Thoracic aorta (tissue), 2 donors: ENCODE measurements at places on chromosomes 2 and 18.

- no peak for DNase-seq
These were observed 19.8 kb downstream of the MAP4K4 start for GRCh38 chr2:101717071-101717845.

DNA sequence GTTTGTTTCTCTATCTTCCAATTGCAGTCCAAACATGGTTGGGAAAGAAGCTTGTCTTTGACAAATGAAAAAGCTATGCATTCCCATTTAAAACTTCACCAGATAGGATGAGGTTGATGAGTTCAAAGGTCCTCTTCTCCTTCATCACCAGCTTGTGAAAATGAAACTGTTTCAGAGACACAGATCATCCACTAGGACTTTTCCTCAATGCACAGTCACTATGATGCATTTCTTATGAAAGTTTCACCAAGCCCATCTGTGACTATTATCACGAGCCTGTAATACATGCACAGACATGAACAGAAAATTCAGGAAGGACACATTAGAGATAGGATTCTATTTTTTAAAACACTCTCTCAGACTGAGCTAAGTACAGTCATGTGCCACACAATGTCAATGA, 644.4 kb downstream of the PLCL1 start:
- no peak for DNase-seq

DNA sequence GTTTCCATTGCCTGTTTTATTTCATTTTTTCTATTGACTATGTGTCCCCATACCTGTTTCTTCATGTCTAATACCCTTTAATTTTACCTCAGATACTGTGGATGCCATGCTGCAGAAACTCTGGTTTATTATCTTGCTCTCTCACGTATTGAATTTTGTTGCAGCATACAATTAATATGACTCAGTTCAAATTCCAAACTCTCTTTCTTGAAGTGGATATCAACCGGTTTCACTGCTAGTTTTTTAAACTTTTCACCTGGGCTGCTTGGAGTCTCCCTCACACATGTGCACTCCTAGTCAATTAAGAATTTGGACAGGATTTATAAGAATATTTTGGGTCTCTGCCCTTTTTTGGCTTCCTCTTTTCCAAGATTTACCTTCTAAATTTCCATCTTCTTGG, 70.6 kb upstream of the CAPN13 start:
- DNase-seq: no peak

DNA sequence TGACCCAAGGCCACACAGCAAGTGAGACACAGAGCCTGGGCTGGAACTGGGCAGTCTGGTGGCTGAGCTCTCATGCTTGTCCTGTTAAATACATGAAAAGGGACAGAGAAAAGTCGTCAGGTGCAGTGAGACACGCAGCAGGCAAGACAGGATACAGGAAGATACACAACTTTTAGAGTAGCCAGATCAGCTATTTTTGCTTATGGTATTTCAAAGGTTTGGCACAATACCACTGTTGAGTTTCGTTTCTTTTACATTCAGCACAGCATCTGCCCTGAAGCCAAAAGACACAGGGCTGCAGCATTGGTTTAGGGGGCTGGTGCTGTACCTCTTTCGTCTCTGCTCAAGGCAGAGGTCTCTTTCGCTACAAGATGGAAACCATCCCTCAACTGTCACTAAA, 14.0 kb downstream of the FHL2 start:
- DNase-seq: no peak

- DNase-seq: no peak
These were observed 31.7 kb upstream of the ZCCHC2 start for GRCh38 chr18:62490967-62491695.

- no peak for DNase-seq
These were observed 157.0 kb upstream of the HS6ST1 start for GRCh38 chr2:128475427-128476211.

DNA sequence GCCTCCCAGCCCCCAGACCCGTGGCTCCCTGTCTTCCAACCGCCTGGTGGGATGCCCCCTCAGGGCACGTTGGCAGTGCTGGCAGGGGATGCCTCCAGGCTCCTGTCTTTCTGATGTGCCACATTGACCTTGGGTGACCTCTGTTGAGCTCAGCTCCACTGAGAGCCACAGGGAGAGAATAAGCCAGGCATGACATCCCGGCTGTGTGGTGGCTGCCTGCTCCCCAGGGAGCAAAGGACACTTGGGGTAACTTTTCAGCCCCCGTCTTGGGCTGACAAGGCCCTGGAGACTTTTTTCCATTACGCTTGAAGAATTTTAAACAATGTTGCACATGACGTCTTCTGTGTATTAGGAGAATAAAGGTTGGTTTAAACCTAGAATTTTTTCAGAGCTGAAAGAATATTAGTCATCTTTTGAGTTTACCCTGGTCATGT, 246.0 kb downstream of the TSN start:
- no peak for DNase-seq

- DNase-seq: no peak
These were observed 35.8 kb downstream of the SCTR start for GRCh38 chr2:119488245-119489214.

GRCh38 chr2:2325516-2325915, 5.6 kb downstream of the MYT1L start:
- DNase-seq: no peak

DNA sequence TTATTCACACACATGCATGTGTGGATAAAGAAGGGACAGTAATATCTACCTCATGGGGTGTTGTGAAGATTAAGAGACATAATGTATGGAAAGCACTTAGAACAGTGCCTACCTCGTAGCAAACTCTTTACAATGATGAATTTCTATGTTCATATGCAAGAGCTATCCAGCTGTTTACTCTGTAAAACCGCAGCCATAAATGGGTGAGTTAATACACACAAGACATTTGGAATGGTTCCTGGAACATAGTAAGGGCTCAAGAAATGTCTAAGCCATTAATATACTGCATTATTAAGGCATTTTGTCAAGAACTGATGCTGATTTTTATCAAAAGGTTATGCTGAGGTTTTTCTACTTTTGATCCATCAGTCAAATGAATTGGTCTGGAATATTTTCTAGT, 1076.2 kb downstream of the TSN start:
- DNase-seq: no peak

- DNase-seq: no peak
These were observed 653 bp upstream of the ABI2 start for GRCh38 chr2:203327582-203327900.

- DNase-seq: no peak
These were observed 83.1 kb downstream of the COL3A1 start for GRCh38 chr2:189057316-189057715.

DNA sequence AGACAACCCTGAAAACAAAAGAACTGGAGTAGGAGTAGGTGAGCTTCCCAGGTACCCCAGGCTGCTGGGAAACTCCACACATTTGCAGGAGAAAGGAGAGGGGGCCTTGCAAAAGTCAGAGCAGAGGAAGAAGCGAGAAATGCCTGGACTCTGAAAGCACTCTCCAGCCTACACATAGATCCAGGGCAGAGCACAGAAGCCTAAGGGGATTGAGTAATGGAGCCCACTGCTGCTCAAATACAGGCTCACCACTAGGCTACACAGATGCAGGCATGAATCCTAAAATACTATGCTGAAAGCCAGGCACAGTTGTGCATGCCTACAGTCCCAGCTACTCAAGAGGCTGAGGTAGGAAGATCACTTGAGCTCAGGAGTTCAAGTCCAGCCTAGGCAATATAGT, 33.4 kb downstream of the OSBPL1A start:
- DNase-seq: no peak

DNA sequence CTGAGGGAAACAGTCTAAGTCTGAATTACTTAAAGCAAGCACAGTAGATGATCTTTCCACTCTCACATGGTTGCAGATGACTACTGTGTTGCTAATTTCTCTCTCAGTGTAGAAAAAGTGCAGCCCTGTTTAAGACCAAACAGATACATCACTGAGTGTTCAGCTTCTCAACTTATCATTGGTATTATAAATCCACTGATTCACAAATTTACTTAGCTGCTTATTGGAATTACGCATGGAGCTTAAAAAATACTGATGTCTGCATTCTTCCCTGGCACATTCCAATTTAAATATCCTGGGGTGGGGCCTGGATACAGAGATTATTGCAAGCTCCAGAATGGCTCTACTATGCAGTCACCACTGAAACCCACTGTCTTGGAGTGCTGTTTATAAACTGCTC, 411.2 kb downstream of the RND3 start:
- no peak for DNase-seq

DNA sequence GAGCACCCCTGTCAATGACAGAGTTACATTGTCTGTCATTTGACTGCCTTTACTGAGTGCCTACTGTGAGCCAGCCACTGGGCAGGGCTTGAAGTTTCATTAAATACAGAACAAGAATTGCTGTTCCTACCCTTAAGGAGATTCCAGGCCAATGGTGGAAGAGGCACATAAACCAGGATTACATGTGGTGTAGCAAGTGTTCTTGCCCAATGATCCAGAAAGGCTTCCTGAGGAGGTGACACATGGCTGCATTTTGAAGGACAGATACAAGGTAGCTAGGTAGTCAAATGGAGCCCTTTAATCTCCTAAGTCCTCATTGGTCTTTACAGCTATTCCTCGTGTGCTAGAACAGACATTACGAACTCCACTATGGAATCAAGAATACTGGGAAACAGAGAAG, 312.7 kb downstream of the ETAA1 start:
- no peak for DNase-seq

GRCh38 chr2:120526997-120527945, 181.3 kb downstream of the INHBB start:
- DNase-seq: no peak

- DNase-seq: no peak
These were observed 34.9 kb downstream of the FAM168B start for GRCh38 chr2:131058214-131058843.

- no peak for DNase-seq
These were observed 12.5 kb upstream of the WDSUB1 start for GRCh38 chr2:159298967-159299366.

GRCh38 chr2:105604938-105605337, 139.8 kb upstream of the NCK2 start:
- DNase-seq: peak; percentile 42

GRCh38 chr2:27762951-27763906, 8.3 kb upstream of the MRPL33 start:
- no peak for DNase-seq

DNA sequence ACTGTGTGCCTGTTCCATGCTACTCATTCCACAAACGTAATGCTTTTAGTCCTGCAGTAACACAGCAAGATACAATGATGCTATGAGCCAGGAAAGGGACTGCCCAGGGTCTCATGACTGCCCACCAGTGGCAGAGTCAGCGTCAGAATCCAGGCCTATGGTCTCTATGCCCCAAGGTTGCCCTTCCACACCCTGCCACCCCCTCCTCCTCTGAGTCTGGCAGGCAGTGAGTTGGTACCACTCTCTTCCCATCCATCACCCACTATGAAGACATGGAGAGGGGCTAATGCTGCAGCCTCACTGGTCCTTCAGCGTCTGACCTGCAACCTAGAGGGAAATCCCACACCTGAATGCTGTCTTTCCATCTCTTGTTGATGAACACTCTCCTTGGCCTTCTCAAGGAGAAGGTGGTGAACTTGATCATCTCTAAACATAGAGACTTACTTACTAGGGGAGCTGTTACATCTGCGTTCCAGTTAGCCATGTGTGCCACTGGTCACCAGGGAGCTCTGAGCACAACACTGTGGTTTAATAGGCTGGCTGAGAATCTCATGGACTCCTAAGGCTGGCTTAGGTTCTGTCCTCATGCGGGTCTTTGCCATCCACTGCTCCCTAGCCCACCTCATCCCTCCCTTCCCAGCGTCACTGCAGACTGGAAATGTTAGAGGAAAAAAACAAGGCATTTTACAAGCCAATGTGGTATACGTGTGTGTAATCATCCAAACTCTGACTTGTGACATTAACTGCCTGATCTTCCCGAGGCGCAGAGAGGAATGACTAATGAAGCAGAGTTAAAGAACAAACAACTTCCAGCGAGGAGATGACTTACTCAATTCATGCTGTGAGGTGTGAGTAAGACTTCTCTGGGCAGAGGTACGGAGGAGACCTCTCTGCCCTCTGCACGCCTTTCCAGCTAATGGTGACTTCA, 28.8 kb downstream of the STEAP3 start:
- DNase-seq: no peak

GRCh38 chr2:239424337-239425045, 23.7 kb upstream of the HDAC4 start:
- DNase-seq: no peak

GRCh38 chr2:62593825-62594224, 87.8 kb upstream of the TMEM17 start:
- no peak for DNase-seq

DNA sequence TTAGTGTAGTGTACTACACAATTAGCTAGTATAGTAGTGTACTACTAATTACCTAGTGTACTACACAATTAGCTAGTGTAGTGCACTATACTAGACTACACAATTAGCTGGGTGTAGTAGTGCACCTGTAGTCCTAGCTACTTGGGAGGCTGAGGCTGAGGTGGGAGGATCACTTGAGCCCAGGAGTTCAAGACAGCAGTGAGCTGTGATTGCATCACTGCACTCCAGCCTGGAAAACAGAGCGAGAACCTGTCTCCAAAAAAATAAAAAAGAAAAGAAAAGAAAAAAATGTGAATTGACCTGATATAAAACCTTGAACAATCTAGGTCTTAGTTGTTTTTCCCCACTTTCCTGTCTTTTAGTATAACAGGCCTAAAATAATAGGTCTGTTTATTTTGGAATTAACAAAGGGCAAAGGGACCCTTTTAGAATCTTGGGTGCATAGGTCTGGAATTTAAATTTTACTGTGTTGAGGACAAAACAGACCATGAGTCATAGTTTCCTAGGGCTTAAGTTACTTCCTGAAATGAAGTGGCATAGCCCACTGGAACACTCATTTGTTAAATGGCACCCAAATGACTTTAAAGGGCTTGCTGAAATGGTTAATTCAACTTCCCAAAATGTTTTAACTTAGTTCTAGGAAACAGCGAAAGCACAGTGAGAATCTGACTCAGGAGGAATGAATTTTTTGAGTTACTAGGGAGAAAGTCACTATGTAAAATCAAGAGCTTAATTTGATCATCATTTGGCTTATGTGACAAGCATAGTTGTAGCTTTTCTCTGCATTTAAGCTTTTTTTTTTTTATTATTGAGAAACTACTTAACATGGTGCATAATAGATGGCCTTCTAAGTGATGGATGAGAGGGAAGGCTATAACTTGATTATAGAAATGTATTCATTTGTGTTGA, 50.7 kb upstream of the ARL5A start:
- DNase-seq: no peak

- no peak for DNase-seq
These were observed 40.5 kb downstream of the MYO3B start for GRCh38 chr2:170218456-170218855.

DNA sequence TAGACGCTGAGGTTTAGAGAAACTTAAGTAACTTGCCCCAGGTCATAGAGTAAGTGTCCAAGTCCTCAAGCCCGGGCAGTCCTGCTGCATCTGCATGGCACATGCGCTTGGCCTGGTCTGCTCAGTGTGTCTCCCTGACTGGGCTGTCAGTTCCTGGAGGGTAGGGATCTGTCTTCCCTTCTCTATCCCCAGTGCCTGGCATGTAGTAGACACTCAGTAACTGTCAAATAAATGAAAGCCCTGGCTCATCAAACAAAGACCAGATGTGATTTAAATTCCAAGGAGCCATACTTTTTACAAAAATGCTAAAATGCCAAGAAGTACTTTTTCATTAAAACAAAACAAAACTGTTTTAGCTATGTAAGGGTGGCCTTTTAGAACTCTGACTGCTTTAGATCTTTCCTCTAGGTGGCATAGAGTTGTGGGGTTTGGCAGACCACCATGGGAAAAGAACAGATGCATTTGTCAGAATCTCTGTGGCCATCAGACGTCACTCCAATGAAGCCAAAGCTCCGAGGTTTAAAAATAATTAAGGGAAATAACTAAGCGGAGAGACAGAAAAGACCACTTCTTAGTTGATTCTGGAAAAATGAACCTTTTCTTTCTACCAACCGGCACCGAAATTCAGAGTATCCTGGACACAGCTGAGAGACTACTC, 34.0 kb downstream of the EPAS1 start:
- DNase-seq: no peak

GRCh38 chr2:41750829-41751228, 297.0 kb upstream of the PKDCC start:
- no peak for DNase-seq
